ENCODE measurements at places on chromosomes 6 and 20.
A peak's percentile ranks its signal among the peaks of the same experiment; 100 is the strongest.

DNA sequence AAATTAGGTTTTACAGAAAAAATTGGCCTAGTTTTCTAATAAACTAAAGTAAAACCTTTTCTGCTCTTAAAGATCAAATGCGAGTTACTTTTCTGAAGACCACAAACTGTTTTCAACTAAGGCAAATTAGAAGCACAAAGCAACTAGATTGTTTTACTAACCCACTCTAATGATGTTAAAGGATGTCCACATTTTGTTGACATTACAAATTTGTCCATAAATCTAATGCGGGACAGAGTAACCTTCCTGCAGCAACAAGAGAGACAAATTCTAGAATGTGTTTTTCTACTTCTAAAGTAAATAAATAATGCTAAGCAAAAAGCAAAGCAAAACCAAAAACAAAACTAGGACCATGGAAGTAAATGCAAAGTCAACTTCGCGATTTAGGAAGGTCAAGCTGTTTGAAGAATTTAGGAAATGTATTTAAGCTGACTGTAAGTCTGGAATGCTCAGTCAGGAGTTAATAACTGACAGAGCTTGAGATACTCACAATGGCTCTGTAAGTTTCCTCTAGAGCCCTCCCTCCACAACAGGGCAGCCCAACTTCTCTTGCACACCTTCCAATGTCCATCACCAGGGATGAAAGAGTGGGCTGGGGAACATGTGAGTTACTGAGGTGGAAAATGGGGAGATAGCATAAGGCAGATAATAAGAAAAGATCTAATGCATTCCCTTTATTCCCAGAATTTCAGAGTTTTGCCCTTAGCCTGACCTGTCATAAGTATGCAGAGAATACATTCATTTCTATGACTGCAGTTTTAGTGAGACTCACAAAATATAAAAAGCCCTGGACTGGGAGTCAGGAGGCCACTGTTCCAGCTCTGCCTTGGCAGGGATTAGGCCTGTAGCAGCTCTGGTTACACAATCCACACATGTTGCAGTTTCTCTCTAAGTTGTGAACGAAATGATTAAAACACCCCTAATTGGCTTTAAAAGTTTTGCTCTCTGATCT, 158.8 kb downstream of the FOXA2 start:
- no peak for DNase-seq

- DNase-seq: no peak
These were observed 56.4 kb upstream of the DUSP22 start for GRCh38 chr6:235763-236360.

DNA sequence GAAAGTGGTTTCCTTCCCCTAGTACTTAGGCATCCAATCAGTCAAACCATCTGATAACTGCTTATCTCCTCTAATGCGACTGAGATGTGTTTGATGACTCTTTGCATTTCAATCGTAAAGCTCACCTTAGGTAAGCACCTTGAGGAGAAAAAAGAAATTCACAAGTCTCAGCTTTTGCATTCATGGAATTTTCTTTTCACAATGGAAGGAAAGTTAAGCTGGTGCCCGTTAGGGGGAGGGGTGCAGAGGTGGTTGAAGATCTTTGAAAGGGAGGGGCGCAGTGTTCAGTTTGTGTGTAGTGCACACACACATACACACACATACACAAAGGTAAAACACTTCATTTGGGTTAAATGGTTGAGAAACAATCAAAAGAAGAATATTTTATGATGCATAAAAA, 87.1 kb upstream of the SALL4 start:
- DNase-seq: no peak

GRCh38 chr6:22612236-22612635, 42.9 kb downstream of the HDGFL1 start:
- no peak for DNase-seq

DNA sequence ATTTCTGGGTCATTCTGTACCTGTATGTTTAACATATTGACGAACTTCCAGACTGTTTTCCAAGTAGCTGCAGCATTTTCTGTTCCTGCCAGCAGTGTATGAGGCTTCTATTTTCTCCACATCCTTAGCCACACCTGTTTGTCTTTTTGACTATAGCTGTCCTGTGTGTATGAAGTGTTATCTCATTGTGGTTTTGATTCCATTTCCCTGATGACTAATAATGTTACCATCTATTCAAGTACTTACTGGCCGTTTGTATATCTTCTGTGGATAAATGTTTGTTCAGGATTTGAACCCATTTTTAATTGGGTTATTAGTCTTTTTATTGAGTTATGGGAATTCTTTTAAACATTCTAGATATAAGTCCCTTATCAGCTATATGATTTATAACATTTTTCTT, 95.2 kb downstream of the JAG1 start:
- DNase-seq: no peak

DNA sequence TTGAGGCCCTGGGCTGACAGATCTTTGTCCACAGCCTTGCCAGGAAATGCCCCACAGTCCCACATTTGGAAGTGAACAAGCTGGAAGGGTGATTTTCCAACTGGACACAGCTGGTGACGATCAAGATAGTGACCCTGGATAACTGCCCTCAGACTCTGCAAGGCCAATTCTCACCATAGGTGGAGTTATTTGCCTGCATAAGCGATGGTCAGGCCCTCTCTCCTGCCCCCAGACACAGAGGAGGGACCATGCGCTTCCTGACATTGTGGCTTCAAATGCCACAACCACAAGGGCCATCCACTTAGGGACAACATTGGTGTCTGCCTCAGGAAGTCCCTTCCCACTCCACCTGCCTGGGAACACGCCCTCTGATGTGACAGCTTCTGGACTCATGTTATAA, 96.0 kb downstream of the JPH2 start:
- no peak for DNase-seq

DNA sequence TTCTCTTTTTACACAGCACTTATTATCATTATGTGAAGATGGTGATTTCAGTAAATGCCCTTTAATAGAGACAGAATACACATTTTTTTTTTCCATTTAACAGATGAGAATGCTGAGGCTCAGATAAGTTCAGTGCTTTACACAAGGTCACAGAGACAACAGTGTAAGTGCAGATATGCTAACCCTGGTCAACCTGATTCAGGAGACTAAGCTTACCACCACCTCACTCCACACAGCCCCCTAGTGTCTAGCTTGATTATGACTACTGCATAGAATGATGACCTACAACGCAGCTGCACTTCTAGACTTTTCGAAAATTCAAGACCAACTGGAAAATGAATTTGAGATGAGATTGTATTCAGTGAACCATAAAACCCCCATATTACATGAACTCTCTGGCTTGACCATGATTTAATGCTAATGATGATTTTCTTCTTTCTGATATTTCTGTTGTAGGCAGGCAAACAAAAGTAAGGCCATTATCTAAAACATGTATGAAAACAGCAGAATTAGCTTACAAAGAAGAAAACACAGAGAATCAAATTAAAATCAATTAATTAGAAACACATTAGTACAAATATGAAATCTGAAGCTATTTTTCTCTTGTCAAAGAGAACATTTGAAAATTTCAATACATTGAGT, 212.1 kb upstream of the PHACTR1 start:
- DNase-seq: peak; percentile 9

GRCh38 chr6:54248319-54248718, 59.9 kb upstream of the TINAG start:
- DNase-seq: no peak

DNA sequence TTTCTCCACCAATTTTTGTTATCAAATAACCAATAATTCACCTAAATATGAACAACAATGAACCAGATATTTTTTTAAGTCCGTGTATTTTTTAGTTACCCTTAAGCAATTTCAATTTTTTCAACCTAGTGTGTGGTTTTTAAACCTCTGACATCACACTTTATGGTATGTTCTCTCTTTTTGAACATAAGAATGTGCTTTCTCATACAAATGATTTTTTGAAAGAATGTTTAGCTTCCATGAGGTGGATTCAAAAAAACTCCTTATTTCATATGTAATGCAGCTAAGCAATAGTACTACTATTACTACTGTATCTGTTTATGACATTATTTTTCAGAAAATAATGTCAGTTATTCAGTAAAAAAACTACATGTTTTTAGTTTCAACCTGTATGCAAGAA, 19.4 kb upstream of the MEI4 start:
- DNase-seq: no peak

DNA sequence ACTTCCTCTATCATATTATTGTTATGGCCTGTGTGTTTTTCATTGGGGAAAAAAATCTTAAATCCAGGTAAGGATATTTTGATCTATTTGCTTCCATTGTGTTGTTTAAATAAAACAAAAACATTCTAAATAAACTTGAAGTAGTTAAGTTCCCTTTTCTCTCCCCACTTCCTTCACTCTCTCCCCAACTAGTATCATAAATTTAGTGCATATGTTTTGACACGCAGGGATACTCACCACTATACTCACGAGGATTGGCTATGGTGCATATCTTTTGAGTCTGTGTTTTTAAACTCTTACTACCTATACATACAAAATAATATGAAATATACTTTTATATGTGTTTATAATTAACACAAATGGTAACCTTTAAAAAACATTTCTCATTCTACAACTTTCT, 5.2 kb downstream of the TTLL9 start:
- DNase-seq: no peak

DNA sequence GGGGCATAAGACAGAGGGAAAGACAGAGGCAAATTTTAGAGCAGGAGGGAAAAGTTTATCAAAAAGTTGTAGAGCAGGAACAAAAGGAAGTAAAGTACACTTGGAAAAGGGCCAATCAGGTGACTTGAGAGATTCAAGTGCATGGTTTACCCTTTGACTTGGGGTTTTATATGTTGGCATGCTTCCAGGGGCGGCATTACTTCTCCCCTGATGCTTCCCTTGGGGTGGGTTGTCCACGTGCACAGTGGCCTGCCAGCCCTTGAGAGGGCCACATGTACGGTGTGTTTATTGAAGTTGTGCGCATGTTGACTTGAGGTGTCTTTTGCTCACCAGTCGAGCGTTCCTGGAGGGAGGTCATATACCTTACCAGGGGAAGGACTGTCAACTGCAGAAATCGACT, 259.5 kb upstream of the JARID2 start:
- no peak for DNase-seq

DNA sequence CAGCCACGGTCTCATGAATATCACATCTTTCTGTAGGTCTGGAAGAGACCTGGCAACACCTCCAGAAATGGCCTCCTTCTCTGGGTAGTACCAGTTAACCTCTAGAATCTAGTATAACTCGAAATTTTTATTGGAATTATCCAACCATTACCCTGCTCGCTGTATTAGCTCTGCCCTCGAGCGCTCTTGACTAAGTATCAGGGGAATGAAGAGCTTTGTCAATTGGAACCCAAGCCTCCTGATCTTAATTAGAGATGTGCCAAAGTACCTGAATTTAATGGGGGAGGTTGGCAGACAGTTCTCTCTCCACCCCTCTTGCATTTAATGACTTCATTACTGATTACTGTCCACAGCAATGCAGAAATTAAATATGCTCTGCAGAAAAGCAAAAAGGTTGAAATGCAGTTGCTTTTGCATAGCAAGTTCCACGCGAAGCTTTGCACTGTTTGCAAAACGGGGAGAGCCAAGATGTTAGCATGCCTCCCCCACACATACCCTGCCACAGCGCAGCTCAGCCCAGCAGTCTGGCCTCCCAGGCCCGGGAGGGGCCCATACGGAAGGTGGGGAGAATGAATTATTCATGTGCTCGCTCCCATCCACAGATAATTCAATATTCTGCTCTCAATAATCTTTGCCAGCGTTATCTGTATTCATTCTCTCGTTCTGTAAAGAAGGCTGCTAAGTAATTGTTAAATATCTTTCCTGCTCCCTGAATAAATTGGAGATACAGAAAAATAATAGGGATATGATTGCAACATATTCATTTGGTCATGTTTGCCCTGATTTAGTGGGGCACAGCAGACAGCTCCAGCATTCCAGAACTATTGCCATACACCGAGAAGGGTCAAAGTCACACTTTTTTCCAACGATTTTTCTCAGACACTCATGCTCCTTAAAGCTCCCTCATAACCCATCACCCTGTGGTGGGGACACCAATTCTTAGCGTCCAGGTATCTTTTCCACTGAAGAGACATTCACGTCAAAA, 305.8 kb downstream of the CDH26 start:
- DNase-seq: no peak

GRCh38 chr6:88636871-88637270, 326.5 kb downstream of the RNGTT start:
- DNase-seq: no peak

GRCh38 chr6:7150381-7151064, 42.8 kb downstream of the RREB1 start:
- DNase-seq: no peak
